ENCODE measurements at places on chromosomes 13 and 19.

GRCh38 chr19:38665950-38666662, 18.7 kb downstream of the ACTN4 start:
- no peak for DNase-seq

DNA sequence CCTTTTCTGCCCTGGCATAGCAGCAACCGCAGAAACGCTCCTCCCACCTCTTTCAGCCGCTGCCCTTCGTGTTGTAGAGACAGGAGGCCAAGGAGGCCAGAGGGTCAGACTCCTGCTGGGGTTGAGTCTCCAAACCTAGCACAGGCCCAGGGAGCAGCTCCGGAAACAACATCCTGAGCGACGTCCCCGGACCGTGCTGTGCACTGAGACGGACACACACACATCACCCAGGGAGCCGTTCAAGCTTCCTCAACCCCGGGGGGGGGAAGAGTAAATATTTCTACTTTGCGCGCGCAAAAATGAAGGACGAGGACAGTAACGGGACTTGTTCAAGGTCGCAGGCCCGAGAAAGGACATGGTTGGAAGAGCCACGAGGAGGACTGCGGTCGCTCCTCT, 657 bp downstream of the ZNF550 start:
- no peak for DNase-seq

DNA sequence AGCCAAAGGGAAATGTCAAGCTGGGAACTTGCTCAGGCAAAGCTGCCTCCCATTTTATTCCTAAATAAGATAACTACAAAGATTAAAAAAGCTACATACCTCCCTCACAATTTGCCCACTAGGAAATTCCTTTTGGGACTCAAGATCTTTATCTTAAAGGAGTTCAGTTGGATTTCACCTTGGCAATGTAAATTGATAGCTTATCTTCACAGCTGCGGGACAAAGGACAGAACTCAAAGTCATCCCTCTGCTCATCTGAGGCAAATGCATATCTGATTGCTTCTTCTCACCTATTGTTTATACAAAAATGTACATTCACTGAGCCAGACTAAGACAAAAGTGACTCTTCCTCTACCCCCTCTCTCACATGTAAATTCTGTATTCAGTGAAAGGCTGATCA, 47.8 kb downstream of the FGF14 start:
- no peak for DNase-seq

DNA sequence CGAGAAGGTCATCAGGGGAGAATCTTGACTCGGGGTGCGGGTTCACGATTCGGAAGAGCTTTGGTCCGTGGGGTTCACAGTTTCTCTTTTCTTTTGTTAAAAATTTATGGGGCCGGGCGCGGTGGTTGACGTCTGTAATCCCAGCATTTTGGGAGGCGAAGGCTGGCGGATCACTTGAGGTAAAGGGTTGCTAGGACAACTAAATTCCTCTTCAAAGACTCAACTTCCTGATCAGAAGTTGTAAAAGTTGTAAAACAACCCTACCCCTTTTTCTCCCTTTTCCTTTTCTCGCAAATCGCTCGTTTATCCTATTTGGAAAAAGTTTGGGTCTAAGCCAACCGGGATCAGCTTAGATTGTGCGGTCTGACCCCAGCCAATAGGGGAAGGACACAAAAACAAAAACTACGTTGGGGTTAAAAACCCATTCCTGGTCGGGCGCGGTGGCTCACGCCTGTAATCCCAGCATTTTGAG, 673 bp downstream of the ZNF486 start:
- peak; percentile 40 for DNase-seq

DNA sequence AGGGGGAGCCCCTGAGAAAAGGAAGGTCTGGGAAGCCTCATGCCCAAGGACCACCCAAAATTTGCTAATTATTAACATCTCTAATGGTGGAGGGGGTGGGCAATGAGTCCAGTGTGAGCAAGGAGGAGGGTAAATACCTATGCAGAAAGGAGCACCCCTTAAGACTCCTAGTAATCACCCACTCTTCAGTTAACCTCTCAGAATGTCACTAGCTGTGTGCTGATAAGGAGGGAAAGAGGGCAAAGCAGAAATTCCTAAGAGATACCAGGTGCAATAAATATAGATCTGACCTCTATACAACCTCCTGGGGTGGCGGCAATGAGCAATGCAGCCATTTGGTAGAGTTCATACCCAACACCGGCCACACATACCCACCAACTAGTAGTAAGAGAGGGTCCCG, 12.7 kb upstream of the DPY19L3 start:
- no peak for DNase-seq

- DNase-seq: no peak
Observed at GRCh38 chr19:32296694-32297093, 48.7 kb upstream of the ZNF507 start.

DNA sequence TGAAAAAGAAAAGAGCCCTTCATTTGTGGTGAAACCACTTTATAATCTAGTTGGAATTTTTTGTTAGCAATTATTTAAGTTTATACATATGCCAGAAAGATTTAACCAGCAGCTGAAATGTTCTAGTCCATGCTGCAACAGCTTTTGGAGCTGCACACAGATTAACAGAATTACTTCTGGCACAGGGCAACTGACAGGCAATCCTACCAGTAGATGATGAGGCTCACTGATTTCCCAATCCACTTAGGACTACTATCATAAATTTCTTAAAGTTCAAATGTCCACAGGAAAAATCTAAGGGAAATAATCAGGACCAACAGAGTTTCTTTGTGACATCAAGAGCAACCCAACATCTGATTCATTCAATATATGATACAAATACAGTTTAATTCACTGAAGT, 78.8 kb downstream of the CRYL1 start:
- no peak for DNase-seq

DNA sequence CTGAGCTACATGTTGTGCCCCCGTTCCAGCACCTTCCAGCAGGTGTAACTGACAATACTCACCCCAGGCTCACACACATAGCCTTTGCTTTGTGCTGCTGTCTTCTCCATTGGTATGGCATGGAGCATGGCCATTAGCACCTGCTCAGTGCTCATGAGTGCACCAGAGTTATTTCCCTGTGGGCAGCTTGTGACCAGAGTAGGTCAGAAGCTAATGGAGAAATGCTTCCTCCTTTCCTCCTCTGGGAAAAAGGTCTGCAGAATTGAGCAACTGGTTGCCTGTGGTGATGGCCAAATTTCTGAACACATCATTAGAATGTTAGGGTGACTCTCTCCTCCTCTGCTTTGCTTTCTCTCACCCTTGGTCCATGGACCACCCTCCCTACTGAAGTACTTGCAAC, 344.5 kb upstream of the TMTC4 start:
- DNase-seq: no peak

DNA sequence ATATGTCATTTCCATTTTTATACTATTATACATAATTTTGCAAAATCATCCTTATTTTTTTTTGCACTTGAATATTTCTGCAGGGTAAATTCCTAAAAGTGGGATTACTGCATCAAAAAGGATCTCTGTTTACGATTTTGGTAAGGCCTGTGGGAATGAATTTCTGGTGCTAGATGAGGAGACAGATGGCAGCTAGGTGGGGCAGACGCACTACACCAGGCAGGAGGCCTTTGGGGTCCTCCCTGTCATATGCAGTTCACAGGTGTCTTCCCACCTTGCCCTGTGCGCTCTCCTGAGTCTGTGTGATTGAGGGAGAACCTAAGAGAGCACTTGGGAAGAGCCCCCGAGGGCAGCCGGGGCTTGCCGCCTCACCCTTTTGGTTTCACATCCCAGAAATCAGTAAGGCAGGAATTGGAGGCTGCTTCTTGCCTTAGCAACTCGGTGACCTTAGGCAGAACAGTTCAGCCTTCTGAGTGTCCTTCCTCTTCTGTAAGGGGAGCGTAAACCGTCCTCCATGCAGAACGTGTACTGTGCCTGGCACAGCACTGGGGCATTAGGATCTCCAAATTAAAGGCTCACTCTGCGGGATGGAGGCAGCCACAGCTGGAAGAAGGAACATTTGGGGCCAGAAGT, 13.4 kb upstream of the GJB2 start:
- DNase-seq: no peak

GRCh38 chr13:86974995-86975328, 696.2 kb upstream of the SLITRK5 start:
- DNase-seq: no peak

DNA sequence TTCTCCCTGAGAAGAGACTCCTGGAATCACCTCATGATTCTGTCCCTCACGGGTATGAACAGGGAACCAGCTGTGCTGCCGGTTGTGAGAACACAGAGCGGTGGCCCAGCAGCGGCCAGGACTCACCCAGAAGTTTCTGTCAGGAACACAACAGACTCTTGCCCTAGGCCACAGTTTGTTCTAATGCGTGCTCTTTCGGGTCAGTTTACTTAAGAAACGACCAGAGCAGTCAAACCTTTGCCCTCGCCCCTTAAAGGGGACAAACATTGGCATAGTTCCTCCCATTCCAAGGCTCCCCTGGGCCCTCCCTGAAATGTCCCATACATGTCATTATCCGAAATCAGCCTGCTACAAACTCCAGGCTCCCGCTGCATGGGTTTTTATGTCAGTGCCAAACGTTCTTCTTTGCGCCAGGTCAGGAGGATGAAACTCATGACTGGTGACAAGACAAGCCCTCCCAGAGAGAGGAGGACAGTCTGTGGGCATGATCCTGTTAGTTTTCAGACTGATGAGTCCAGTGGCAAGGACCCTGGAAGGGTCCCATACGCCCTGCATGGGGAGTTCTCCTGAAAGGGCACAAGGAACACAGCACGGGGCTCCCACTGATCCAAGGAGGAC, 18.3 kb downstream of the ZIC5 start:
- no peak for DNase-seq

DNA sequence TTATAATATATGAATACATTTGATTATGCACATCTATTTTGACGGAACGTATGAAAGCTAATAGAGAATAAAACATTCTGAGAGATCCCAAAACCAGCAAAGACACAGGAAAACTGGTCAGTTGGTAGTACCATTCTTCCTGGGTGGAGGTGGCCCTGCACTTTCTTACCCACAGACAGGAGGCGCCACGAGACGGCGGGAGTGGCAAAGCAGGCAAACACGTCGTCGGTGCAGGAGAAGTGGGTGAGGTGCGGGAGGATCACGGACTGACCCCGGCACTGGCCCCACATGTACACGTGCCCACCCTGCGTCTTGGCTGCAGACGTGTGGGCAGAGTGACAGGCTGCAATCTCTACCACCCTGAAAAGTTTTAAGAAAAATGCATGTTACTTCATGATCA, 36.1 kb downstream of the RCBTB1 start:
- DNase-seq: no peak

- DNase-seq: no peak
Observed at GRCh38 chr13:93977986-93978385, 501.5 kb downstream of the DCT start.

DNA sequence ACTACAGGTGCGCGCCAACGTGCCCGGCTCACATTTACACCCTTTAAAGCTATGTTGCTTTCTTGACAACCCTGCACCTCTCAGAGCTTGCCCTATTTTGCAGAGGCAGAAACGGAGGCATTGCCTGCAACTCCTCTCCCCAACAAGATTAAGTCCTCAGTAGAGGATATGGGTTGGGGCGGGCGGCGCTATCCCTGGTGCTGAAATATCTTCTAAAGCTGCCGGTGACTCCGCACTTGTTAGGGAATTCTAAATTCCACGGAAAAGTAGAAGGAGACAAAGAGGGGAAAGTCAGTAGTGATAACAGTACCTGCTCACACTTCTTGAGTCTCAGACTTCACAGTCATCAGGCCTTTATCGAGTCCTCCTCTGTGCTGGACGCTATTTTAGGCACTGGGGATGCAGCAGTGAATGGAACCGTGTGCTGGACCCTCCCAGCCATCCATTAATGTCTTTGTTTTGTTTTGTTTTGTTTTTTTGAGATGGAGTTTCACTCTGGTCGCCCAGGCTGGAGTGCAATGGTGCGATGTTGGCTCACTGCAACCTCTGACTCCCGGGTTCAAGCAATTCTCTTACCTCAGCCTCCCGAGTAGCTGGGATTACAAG, 18.0 kb downstream of the SLC5A5 start:
- DNase-seq: no peak

- no peak for DNase-seq
Observed at GRCh38 chr13:111862836-111863815, 203.8 kb upstream of the SOX1 start.

- DNase-seq: no peak
Observed at GRCh38 chr19:2546128-2547032, 70.5 kb downstream of the GADD45B start.

GRCh38 chr19:11339254-11340098, at the start of gene RAB3D:
TSS of gene RAB3D (minus strand) at chr19:11339657. CDS start at chr19:11337399, 2,258 bp downstream.
- peak; percentile 47 for DNase-seq

- no peak for DNase-seq
Observed at GRCh38 chr19:55435020-55435419, 8.1 kb downstream of the SHISA7 start.

- DNase-seq: no peak
Observed at GRCh38 chr13:113914333-113915011, 50.6 kb upstream of the GAS6 start.

DNA sequence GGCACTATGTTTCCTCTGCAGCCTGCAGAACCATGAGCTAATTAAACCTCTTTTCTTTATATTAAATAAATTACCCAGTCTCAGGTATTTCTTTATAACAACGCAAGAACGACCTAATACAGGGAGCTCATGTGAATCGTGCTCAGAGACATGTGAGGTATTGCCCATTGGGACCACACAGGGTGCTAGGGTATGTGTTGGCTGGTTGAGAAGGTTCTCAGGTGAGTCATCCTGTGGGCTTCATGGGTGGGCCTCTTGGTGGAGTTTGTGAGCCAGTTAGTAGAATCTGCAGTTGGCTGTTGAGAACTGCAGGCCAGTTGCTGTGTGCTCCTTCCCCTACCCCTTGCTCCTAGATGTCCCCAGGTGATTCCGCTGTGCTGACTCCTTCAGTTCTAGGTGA, 163.0 kb downstream of the HS6ST3 start:
- DNase-seq: no peak

DNA sequence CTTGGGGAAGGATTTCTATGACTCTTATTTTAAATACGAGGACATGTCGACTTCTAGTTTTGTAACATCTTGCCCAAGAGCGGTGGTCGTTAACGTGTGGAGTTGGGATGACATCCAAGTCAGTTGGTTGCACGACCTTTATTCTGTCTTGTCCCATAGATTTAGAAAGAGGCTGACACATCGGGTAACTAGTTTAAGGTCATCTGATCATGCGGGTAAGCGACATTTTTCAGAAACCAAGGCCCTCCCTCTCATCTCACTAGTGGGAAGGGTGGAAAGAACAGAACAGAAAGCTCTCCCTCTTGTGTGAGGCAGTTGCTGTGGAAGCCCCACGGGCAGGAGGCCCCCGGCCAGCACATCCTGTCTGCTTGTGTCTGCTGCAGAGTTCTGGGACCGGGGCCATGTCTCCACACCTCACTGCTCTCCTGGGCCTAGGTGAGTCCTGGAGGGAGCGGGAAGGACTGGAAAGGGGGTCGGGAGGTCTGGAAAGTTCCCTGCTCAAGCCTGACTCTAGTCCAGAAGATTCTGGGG, at the start of gene LAIR2:
TSS of gene LAIR2 (plus strand) at position 314 of the 531 bp plus-strand sequence. CDS start at position 402, 88 bp downstream.
- no peak for DNase-seq

DNA sequence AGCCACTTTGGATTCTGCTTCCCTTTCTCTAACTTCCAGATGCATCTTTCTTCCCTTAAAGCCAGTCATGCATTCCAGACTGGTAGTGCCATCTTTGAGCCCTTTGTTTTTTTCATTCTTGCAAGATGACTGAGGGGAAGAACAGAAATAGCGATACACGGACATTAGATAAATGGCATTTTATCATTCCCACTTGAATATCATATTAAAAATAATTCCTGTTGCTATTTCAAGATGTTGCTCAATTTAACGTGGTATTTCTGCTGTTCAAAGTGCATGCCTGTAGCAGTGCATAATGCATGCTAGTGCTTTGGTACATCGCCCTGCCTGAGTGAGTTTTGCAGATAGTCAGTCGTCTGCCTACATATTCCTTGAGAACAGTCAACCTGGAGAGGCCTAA, 140.6 kb upstream of the FRY start:
- DNase-seq: no peak

Measured in non-pigmented ciliary epithelial cell (primary cell).